ENCODE measurements at places on chromosomes 12 and 14. TPM values are rescaled to one million over a fixed set of nuclear protein-coding genes. Genes with fewer than 3 reads are reported as not detected.

Gene RAN
- total RNA-seq: 1,163 TPM

Gene LMO3
- not detected for total RNA-seq

Gene CBLN3
- total RNA-seq: 1.8 TPM

Gene SLC25A47
- 0.04 TPM for total RNA-seq

Gene TAS2R8
- not detected for total RNA-seq

Gene TROAP
- total RNA-seq: 19.6 TPM
